Hindlimb muscle (tissue), 1 donor: ENCODE measurements at places on chromosomes 12 and 14.

GRCh38 chr14:68639758-68640574 is 152.9 kb downstream of the ZFP36L1 start:
- no peak for DNase-seq

- DNase-seq: peak; percentile 6
Measured at GRCh38 chr14:82447586-82447985, 913.9 kb upstream of the SEL1L start.

- no peak for DNase-seq
Measured at GRCh38 chr14:44812672-44813071, 149.1 kb downstream of the KLHL28 start.

DNA sequence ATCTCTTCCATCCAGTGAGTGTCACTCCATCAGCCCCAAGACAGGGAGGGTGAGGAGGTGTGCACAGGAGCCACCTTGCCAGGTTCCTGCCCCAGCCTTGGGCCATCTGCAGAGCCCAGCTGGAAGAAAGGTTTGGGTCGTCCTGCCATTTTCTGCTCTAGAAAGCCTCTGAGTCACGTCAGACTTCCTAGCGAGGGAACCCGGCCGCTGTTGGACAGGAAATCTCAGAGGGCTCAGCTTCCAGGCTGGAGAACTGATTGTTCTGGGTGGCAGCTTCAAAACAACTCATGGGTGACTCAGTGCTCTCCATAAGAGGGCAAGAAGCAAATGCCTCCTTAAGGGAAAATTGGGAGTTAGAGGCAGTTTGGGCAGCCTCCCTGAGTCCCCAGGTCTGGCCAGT is 16.6 kb downstream of the HIP1R start:
- no peak for DNase-seq

- DNase-seq: no peak
Measured at GRCh38 chr14:23385642-23386265, 8.9 kb downstream of the CMTM5 start.

- no peak for DNase-seq
Measured at GRCh38 chr12:26158078-26158764, 33.4 kb upstream of the BHLHE41 start.

DNA sequence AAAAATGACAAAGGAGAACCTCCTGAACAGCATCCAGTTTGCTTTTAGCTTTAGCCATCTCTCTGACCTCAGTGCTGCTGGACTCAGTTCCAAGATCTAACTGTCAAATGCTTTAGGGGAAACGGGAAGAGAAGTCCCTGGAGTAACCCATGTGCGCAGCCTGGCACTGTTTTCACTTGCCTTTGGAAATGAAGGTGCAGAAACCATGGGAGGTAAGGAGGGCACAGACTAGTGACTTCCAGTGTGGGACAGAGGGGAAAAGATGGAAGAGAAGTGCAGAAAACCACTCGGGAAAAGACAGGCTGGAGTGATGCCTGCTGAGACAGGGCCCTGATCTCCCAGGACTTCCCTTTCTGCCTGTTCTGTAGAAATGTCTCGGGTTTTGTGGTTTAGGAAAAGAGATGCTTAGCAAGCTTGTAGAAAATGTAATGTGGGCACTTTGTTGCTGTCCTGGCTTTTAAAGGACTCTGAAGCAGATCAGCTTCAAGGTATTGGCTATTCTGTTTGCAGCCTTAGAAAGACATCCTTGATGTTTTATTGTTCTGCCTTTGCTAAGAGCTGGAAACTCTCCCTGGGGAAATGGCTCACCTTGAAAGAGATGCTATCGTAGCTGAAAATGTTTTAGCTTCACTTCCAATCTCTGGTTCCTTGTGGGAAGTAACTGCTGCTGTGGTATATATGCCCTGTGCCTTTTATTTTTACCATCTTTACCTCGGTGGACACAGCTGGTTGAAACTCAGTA is 124.6 kb upstream of the HIF1A start:
- DNase-seq: no peak

DNA sequence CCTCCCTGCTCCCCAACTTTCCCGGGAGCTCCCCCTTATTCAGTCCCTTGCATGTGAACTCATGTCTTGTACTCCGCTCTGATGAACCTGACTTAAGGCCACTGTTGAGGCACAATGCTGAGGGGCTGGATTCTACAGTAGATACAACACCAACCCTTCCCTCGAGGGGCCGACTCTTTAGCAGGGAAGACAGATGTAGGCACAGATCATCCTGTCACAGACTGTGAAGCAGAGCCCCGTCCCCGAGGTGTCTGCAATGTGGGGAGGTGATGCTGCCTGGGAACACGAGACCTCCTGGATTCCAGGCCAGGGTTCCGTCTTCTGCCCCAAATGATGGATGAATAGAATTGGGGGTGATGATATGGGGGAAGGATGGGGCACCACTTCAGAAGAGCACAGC is 175.1 kb downstream of the CHST11 start:
- DNase-seq: no peak

GRCh38 chr14:39762576-39763401 is 330.6 kb upstream of the FBXO33 start:
- DNase-seq: no peak

- DNase-seq: no peak
Measured at GRCh38 chr12:79487386-79488110, 203.2 kb downstream of the PAWR start.

DNA sequence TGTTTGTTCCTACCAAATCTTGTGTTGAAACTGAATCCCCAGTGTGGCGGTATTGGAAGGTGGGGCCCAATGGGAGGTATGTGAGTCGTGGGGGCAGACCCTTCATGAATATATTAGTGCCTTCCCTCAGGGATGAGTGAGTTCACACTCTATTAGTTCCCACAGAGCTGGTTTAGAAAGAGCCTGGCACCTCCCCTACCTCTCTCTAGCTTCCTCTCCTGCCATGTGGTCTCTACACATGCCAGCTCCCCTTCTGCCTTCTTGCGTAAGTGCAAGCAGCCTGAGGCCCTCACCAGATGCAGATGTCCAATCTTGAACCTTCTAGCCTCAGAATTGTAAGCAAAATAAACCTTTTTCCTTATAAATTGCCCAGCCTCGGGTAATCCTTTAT is 105.8 kb downstream of the SPTSSA start:
- DNase-seq: no peak

GRCh38 chr14:33704481-33704880 is 246.4 kb downstream of the EGLN3 start:
- DNase-seq: no peak

- DNase-seq: no peak
Measured at GRCh38 chr12:71430756-71431155, 8.8 kb upstream of the LGR5 start.

GRCh38 chr14:59844186-59844812 is 26.3 kb downstream of the RTN1 start:
- no peak for DNase-seq

DNA sequence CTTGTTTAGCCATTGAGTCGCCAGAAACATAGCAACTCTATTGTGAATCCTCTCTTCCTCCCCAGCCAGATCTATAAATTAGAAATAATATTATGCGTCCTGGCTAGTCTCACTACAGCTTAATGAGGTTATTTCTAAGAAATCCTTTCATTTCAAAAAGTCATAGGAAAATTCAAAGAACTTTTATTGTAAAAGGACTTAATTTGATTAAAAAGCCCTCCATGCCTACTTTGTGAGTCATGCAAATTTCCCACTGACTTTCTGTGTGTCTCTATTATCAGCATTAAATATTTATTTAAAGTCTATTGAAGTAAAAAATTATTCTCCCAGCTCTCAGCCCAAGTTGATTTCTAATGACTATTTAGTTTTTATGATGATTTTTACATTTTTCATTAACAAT is 160.7 kb downstream of the PHLDA1 start:
- DNase-seq: no peak

DNA sequence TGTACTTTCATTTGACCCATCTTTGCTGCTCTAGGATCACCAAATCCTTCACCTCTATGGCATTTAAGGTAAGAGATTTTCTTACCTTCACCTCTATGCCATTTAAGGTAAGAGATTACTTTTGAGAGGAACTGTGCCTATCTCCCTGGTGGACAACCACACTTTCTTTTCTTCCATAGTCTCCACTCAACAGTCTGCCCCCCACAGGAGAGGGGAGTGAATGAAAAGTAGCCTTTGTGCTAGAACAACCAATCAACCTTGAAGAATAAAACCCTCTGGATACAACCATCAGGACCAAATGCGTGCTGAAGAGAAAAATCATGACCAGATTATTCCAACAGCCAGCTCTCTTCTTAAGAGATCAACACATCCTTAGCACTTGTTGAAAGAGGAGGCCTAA is 258.6 kb upstream of the TMPO start:
- DNase-seq: no peak

DNA sequence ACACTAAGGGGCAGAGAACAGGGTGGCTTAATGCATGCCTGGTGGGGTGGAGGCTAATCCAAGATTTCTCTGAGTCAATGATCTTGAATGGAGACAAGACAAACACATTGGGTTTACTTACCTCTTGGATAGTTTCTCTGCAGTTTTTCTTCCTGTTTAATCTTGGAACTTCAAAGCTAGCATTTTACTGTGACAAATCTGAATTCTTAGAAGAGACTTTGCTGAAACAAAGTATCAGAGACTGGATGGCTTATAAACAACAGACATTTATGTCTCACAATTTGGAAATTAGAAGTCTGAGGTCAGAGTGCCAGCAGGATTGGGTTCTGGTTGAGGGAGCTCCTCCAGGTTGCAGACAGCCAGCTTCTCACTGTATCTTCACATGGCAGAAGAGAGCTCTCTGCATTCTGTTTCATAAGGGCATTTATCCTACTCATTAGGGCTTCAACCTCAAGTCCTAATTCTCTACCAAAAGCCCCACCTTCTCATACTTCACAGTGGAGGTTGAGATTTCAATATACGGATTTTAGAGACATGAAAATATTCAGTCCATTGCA is 921.8 kb downstream of the VRK1 start:
- no peak for DNase-seq

GRCh38 chr14:46686652-46687051 is 35.1 kb upstream of the RPL10L start:
- no peak for DNase-seq

DNA sequence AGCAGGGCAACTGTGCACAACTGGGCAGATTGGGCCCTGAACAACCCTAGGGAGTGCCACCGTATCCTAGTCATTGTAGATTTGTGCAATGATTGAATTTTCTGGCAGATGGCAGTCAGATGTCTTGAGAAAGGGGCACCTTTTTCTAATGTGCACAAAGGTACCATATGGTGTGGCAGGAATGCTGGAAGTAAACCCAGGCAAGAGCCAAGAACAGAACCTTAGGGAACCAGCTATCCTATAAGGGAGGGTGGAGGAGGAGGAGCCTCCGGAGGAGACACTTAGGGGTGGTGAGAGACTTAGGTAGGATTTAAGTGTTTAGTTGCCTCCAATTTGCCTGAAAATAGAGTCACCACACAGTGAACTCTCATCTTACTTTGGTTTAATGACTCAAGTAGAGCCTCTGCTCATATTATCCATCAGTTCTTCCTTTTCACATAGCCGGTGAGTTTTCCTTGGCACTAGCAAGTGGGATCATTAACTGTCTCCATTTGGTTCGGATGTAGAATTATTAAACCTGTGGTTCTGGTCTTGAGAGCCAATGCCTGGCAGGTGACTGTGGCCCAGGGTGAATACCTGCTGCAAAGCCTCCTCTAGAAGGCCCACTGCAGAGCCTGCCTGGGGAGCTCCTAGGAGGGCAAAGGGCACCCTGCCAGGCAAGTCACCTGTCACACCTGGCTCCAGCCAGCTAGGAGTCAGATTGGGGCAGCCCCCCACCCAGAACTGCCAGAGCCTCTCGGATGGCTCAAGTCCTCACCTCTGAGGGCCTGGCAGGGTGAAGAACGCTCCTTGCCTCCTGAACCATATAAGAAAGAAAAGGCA is 184.4 kb upstream of the HIF1A start:
- DNase-seq: no peak

GRCh38 chr12:3655328-3655900 is 97.5 kb downstream of the CRACR2A start:
- DNase-seq: no peak

DNA sequence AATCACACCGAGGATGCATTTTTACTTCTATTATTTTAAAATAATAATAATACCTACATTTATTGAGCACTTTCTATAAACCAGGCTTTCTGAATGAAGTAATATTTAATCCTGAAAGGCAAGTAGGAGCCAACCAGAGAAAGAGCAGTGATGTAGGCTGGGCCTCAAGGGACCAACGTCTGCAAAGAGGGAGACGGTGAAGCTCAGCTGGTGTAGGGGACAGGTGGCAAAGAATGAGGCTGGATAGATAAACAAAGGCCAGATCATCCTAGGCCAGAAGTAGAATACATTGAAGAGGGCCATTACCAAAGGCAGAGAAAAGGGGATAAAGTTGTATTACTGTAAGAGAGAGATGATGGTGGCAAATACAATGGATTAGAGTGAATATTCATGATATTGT is 810 bp upstream of the TMBIM4 start:
- no peak for DNase-seq

GRCh38 chr12:12660201-12660600 is 35.8 kb downstream of the GPR19 start:
- DNase-seq: no peak

- DNase-seq: no peak
Measured at GRCh38 chr12:92943482-92944250, 14.6 kb upstream of the EEA1 start.

DNA sequence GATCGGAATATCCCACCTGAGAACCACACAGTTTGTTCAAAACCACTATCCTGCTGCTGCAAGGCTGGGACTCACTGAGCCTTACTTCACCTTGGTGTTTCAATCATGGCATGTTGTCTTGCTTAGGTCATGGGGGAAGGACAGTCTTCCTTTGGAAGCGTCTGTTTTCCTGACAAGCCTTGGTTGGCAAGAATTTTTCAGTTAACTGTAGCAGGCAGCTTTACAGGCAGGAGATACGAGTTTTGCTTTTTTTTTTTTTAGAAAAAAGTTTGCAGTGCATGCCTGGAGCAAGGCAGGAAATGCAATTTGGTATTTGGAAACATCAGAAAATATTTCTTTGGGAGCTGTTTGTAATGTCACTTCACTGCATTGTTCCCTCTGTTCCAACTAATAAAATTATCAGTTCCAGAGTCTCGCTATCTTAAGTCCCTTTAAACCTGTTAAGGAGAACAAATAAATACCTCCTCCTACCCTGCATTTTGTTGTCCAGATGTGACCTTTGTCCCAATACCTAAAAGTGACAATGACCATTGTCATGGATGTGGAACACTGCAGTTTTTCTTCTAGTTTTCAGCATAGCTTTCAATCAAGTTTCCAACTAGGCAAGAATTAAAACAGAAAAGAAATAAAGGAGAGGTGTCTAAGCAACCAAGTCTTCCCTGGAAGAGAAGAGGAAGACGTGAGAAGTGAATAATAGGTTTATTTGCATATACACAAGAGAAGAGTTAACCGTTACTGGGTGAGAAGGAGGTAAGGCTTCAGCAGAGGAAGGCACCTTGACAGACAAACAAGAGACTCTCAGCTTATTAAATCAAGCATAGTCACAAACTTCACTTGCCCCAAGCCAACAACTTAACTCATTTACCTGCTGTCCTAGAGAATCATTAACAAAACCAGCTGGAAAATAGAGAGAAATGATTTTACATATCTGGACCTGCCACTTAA is 71.4 kb upstream of the ACTN1 start:
- no peak for DNase-seq

- DNase-seq: no peak
Measured at GRCh38 chr14:102932484-102933248, 10.2 kb downstream of the AMN start.

GRCh38 chr12:60159761-60160160 is 563.9 kb downstream of the SLC16A7 start:
- no peak for DNase-seq
